ENCODE measurements at places on chromosomes 1 and 21.

GRCh38 chr1:96361961-96362360 lies 359.6 kb upstream of the PTBP2 start:
- DNase-seq: no peak

- DNase-seq: no peak
These were observed 55.0 kb upstream of the ETV3 start for GRCh38 chr1:157193219-157193618.

GRCh38 chr1:197782722-197783360 lies 7.6 kb upstream of the DENND1B start:
- DNase-seq: no peak

DNA sequence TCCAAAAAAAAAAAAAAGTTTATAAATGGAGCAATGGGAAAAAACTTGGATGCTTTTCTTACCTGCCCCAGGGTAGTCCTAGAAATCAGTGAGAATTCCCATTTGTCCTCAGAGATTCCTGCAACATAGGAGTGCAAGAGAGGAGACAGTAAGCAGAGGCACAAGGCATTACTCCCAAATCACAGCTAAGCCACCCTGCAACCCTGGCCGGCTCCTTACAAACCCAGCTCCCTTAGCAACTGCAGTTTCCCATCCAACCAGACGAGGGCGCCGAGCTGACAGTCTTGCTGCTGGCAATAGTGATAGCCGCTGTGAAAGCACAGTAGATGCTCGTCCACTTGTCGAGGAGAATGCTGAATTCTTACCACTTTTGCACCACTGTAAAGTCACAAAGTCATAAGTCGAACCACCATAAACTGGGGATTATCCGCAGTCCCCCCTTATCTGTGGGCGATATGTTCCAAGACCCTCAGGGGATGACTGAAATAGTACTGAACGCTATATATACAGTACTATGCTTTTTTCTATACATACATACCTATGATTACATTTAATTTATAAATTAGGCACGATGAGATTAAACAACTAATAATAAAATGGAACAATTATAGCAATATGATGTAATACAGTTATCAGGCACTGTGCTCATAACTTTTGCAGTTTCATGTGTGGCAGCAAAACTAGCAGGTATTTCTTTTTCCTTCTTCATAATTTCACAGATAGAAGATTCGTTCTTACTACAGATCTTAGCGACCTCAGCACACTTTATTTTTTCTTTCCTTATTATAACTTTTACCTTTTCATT lies 6.0 kb upstream of the PITHD1 start:
- DNase-seq: peak; percentile 88

GRCh38 chr1:15154480-15155036 lies 1.0 kb downstream of the TMEM51 start:
- no peak for DNase-seq

GRCh38 chr1:116224561-116224960 lies 113.4 kb downstream of the MAB21L3 start:
- no peak for DNase-seq

- DNase-seq: no peak
These were observed 31.8 kb upstream of the ZNF644 start for GRCh38 chr1:91053630-91054029.

DNA sequence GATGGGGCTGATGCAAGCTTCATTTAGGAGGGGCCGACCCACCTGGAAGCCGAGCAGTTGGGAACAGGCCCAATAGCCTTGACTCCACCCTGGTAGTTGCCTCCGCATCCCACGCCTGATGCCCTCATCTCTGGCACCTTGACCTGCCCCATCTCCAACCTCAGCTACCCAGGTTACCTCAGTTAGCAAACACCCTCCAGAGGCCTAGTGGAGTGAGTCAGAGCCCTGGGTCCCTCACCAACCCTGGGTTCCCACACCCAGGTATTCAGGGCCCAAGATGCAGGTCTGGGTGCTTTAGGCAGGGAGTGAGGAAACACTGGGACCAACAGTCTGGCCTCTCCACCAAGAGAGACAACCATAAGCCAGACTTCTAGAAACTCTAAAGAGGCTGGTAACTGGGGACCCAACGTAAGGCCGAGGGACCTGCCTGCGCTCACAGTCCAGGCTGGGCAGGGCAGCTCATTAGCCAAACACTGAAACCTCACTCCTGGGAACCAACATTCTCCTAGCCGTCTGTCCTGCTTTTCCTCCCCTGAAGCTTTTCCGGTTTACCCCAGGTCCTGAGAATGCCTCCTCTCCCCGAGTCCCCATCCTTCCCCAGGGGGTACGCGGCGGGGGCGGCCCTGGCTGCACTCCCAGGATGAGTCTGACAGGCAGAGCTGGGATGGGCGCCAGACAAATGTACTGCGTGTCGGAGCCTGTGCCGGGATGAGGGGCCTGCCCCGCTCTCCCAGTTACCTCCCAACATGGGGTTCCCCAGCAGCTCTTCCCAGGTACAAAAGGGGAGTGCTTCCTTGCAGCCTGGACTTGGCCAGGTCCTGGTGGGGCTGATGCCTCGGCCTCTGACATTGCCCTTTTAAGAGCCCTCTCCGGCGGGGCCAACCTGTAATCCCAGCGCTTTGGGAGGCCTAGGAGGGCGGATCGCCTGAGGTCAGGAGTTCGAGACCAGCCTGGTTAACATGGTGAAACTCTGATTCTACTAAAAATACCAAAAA lies 8.9 kb upstream of the CELSR2 start:
- DNase-seq: peak; percentile 7

GRCh38 chr1:191043066-191043465 lies 565.4 kb upstream of the BRINP3 start:
- DNase-seq: no peak

DNA sequence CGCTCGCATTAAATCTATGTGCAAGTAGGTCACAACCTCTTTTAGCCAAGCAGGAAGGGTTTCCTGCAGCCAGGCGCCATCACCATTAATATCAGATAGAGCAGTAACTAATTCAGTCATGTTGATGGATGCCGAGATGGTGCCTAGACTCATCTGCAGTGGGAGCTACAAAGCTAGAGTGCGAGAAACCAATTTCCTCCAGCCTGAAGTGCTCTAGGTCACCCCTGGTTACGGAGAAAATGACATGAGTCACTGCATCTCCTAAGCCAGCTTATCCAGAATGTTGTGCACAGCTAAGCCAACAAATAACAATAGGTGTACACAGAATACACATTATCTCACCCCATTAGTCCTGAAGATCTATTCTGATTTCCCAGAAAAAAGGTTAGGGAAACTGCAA lies 36.0 kb downstream of the OVAAL start:
- no peak for DNase-seq

GRCh38 chr1:39268112-39268581 lies 63.7 kb downstream of the MACF1 start:
- peak; percentile 16 for DNase-seq

GRCh38 chr1:215889871-215890270 lies 322.8 kb downstream of the KCTD3 start:
- no peak for DNase-seq

DNA sequence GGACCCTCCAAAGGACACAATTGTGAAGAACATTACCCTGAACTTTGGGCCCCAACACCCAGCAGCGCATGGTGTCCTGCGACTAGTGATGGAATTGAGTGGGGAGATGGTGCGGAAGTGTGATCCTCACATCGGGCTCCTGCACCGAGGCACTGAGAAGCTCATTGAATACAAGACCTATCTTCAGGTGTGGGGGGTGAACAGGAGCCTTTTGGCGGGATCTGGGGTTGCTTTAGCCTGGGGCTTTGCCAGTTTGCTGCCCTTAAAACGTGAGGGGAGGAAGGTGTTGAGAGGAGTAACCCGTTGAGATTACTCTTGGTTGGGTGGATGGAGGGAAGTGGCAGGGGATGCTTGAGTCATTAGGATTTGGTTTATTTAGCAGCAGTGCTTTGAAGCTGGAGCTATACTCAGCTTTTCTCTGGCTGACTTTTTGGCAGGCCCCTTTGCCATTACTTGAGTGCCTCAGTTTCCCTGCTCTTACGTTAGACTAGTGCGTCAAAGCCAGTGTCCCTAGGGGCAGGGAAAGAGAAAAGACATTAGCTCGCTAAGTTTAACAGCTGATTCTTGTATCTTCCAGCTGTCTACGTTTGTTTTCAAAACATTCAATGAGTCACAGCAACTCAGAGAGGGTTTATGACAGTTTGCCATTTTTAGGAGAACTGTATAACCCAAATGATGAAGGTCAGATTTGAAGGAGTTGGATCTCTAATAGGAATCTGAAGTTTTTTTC lies 4.4 kb downstream of the NDUFS2 start:
- no peak for DNase-seq

GRCh38 chr21:25858325-25858724 lies 123.6 kb downstream of the GABPA start:
- DNase-seq: no peak

GRCh38 chr1:48182439-48182838 lies 40.1 kb upstream of the SLC5A9 start:
- DNase-seq: no peak

GRCh38 chr1:4837031-4837600 lies 182.7 kb downstream of the AJAP1 start:
- no peak for DNase-seq

DNA sequence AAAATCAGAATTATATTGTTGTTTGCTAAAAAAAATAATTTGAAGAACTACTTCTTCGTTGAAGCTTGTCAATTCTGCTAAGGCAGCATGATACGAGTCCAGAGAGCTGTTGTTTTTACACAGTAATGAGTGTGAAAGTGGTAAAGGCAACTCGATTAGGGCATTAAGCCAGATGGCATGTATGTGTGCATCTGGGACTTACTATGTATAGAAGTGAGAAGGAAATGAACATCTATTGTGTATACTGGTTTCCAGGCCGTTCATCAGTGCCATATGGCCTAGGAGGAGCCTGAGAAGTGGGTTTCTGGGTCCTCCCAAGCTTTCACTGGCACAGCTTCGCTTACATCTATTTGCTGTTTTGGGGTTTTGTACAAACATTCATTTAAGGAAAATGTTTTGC lies 5.7 kb downstream of the CTPS1 start:
- DNase-seq: no peak

DNA sequence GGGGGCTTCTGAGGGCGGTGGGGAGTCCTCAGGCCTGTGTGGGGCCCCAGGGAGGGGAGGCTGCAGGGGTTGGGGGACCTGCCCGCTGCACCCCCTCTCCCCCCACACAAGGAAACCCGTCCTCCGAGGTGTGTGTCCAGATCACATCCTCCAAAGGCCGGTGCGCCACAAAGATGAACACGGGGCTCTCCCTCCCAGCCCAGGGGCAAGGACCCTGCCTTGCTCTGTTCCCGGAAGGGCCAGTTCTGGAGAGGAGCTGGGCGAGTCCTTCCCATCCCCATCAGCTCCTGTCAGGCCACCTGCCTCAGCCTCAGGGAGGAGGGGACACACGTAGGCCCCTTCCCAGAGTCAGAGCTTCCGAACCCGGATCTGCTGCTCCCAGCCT lies 2.5 kb upstream of the TTLL10 start:
- no peak for DNase-seq

DNA sequence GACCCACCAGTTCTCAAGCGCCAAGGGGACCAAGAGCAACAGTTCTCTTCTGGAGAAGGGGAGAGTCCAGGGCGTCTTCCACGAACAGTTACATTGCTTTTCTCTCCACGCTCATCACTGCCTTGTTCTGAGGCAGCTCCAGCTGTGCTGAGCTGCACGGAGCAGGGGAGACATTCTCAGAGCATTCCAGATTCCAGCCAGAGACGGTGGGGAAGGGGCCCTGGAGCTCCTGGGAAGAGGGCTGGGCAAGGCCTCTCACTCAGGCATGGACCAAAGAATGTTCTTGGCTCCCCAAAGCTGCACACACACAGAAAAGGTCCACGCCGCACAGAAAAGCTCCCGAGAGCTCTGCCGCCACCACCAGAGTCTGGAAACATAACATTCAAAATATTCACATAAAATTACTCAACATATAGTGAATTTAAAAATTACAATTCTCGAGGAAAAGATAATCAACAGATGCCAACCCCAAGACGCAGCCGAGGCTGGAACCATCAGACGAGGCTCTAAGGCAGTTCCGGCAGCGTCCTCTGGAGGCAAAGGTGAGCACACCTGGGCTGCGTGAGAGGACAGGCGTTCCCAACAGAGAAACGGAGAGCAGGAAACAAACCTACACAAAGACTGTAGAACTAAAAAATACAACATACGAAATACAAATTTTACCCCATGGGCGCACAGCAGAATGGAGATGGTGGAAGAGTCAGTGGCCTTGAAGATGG lies 40.5 kb downstream of the UBE2G2 start:
- DNase-seq: no peak

GRCh38 chr21:15421441-15421881 lies 308.3 kb upstream of the USP25 start:
- DNase-seq: no peak

DNA sequence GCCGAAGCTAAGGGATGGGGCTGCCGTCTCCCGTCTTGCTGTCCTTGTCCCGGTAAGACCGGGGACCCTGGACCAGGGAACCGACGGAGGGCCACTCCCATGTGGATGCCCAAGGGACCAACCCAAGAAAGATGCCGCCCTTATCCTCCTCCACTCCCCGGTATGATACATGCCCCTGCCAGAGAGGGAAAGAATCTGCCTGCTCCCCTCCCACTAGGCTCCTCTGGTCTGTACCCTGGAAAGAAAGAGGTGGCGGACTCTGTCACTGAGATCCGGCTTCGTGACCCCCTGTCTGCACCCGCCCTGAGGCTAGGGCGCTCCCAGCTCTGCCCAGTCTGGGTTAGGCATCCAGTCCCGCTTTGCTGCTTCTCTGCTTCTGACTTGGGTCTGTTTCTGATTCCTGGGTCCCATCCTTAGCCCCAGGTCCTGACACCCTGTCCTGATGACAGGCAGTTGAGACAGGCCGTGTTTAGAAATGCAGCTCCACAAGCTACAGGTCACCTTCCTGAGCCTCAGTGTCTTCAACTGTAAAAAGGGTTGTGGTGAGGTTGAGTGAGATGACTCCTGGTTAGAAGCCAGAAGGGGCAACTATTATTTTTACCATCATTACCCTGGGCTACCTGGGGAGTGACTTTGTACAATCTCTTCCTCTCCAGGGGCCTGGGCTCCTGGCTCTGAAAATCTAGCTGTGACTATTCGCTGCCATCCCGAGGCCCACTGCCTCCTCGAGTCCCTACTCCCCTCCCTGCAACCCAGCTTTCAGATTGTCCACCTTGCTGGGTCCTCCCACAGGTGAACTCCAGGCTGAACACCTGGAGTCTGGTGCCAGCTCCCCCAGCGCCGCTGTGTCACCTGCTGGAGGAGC lies 3.7 kb downstream of the MATN1 start:
- DNase-seq: peak; percentile 85

- no peak for DNase-seq
These were observed 120.7 kb downstream of the ITSN1 start for GRCh38 chr21:33762803-33763581.

GRCh38 chr21:43842742-43843141 lies 22.3 kb upstream of the AGPAT3 start:
- no peak for DNase-seq

GRCh38 chr1:12450756-12451559 lies 167.1 kb downstream of the DHRS3 start:
- no peak for DNase-seq

DNA sequence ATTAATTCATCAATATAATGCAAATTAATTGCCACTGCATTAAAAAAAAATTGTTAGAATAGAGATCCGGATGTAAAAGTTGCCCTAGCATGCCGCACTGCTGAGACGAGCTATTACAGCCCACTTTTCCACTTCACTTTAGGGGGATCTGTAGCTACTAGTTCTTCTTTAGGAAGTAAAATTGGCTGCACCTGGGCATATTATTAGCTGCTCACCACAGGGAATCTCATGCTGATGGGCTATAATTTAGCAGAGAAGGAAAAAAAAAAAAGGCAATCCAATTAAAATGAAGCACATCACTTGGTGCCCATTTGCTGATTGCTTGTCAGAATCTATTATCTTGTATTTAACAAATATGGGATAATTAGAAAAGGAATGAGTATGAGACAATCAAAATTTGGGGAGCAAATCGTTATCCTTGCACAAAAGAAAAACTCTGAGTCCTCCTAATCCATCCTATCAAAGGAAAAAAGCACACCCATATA lies 233.4 kb downstream of the DSCAM start:
- no peak for DNase-seq

Data from CD4-positive, alpha-beta T cell treated with Interleukin-2 at 100 ng/mL for 4 hours (primary cell).